Renal pelvis (tissue), 12 donors: ENCODE measurements at places on chromosomes 13 and 19. TPM values are rescaled to one million over a fixed set of nuclear protein-coding genes. Genes with fewer than 3 reads are reported as not detected.

ZNF557 gene
- 7.2 TPM for polyA plus RNA-seq

NLRP7 gene
- polyA plus RNA-seq: not detected

ERICH6B gene
- polyA plus RNA-seq: 3.0 TPM

DNA sequence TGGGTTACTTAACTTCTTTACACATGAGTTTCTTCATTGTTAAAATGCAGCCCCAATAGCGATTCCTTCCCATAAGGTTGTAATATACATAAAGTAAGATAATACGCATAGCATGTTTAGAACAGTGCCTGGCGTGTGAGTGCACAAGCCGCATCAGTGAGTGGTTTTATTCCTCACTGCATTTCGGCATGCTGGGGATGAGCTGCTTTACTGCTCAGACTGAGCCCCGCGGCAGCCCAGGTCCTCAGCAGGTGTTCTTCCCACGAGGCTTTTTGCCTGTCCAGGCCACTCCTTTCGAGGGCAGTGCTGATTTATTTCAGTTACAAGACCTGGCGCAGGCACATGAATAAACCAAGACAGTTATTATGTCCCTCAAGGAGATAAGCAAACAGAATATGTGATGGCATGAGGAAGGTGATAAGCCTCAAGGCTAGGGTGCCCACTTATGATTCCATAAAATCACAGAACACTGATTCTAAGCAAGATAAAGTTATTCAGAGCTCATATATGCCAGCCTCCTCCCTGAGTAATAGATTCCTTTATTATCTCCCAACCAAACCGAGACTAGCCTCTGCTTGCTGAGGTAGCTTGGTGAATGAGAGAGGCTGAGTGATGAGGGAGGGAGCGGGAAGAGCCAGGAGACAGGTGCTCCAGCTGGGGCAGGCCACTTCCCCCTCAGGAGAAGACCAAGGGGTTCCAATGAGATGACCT is 505.5 kb downstream of the DIAPH3 start:
- DNase-seq: no peak

- no peak for DNase-seq
These were observed 207.9 kb downstream of the TSHZ3 start for GRCh38 chr19:31141301-31141700.

GRCh38 chr13:41900918-41901317 is 60.0 kb downstream of the VWA8 start:
- no peak for DNase-seq

- no peak for DNase-seq
These were observed 2.0 kb upstream of the GPR32 start for GRCh38 chr19:50768277-50768676.

DNA sequence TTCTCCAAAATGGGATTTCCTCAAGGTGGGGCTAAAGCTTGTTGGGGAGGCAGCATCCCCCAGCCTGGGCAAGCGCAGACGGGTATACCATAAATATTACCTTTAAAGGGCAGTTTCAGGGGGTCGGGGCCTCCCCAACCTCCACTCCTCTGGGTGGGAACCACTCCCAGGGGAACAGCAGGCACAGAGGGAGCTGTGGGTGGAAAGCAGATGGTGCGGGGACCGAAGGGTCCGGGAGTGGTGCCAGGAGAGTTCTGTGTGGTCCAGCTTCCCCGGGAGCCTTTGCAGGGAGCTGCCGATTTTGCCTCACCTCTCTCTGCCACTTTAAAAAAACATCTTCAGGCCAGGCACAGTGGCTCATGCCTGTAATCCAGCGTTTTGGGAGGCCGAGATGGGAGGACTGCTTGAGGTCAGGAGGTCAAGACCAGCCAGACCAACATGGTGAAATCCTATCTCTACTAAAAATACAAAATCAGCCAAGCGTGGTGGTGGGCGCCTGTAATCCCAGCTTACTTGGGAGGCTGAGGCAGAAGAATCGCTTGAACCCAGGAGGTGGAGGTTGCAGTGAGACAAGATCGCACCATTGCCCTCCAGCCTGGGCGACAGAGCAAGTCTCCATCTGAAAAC is 5.5 kb downstream of the MAST3 start:
- no peak for DNase-seq

DNA sequence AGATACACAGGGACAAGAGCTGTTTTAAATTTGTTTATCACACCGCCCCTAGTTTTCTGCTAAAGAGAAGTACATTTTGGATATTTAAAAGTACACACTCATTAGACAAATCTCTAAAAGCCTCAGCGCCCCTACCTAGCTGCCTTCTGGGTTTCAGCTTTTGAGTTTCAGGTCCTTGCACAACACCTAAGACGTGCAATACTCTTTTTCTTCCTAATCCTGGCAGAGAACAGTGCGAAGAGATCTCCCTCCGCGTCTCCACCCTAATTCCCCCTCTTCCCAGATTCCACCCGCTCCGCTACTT is 421 bp upstream of the KLF5 start:
- no peak for DNase-seq

DNA sequence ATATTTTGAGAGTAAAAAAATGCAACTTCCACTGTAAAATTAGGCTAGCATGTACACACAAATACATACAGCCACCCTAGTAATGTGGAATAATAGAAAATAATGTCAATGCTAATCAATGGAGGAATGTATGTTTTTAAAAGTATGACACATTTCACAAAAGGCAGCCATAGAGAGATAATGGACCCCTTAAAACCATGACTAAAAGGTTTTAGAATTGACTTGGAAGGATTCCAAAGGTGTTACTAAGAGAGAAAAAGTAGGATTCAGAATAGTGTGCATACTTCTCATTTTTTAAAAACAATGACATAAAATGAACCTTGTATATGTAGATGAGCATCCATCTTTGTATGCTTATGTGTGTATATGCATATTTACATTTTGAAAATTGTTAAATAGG is 597.9 kb upstream of the PCDH9 start:
- no peak for DNase-seq

DNA sequence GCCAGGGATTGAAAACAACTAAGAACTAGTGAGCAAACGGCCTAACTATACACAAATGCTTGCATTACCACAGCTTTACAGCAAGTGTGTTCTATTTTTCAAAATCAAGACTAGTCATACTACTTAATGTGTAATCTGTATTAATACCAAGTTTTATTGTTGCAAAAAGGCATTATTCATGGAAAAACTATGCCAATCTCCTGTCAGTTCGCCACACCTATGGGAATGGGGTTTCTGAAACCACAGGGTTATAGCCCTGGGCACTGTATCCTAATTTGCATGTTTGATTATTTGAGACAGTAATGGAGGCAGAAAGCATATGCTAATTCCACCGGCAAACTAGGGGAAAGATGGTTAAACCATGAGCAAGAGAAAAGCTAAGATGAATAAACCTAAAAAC is 14.3 kb downstream of the GAS6 start:
- no peak for DNase-seq

DNA sequence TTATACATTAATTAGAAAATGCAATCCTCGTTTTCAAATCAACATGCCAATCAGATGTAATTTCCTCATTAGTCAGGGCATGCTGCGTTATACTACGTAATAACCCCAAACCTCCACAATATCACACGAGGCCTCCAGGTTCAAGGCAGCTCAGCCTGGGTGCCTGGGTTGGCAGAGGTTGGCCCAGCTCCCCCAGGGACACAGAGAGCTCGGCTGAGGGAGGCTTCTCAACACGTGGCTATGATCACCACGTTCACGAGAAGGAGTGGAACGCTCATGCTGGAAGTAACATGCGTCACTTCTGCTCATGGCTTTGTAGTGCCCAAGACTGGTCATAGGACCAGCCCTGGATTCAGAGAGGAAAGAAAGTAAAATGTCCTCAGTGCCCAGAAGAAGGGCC is 144.9 kb upstream of the SOX1 start:
- DNase-seq: no peak

DNA sequence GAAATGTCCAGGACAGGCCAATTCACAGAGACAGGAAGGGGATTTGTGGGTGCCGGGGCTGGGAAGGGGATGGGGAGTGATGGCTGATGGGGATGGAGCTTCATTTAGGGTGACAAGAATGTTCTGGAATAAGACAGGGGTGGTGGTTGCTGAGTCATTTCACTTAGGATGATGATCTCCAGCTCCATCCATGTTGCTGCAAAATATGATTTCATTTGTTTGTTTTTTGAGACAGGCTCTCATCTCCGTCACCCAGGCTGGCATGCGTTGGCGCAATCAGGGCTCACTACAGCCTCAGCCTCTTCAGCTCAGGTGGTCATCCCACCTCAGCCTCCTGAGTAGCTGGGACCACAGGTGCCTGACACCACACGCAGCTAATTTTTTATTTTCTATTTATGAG is 3.1 kb upstream of the JSRP1 start:
- no peak for DNase-seq
